ENCODE measurements at places on chromosomes 3 and 15. TPM values are rescaled to one million over a fixed set of nuclear protein-coding genes. Genes with fewer than 3 reads are reported as not detected.

The IL17RE gene
- 7.0 TPM for total RNA-seq

- no peak overlapping the region for H3K27ac ChIP-seq
- H3K36me3 ChIP-seq = no peaks in the 10 kb centered on the region
- DNase-seq = no peak
Measured at GRCh38 chr3:25037049-25037547, 391.0 kb upstream of the RARB start.

DNA sequence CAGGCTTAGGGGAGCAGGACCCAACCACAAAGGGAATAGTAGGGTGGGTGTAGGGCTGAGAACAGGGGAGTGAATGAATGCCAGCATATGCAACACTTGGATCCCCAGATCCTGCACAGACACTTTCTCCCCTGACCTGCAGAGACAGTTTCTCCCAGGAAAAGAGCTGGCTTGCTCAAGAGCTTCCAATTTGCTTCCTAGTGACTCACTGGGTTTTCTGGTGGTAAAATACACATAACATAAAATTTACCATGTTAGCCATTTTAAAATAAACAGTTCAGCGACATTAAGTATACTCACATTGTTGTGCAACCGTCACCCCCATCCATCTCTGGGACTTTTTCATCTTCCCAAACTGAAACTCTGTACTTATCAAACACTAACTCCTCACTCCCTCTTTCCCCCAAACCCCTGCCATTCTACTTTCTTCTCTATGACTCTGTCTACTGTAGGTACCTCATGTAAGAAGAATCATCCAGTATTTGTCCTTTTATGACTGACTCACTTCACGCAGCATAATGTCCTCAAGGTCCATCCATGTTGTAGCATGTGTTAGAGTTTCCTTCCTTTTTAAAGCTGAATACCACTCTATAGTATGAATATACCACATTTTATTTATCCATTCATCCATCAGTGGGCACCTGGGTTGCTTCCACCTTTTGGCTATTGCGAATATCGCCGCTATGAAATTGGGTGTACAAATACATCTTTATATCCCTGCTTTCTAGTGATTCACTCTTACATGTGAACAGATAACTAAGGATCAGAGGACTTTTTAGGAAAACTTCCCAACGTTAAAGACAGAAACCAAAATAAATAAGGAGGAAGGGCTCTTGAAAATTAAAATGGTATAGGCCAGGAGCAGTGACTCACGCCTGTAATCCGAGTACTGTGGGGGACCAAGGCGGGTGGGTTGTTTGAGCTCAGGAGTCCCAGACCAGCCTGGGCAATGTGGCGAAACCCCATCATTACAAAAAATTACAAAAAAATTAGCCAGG lies 95.6 kb upstream of the TJP1 start:
- H3K27me3 ChIP-seq = no peaks in the 10 kb centered on the region
- H3K4me1 ChIP-seq = no peaks in the 10 kb centered on the region
- no peak for DNase-seq
- no peaks in the 10 kb centered on the region for H3K36me3 ChIP-seq
- H3K4me3 ChIP-seq = no peak overlapping the region

The DNAJA4 gene
- 3.0 TPM for total RNA-seq

GRCh38 chr3:189570916-189571315 lies 60.3 kb upstream of the TP63 start:
- DNase-seq = no peak
- H3K4me3 ChIP-seq = no peak overlapping the region
- H3K36me3 ChIP-seq = no peaks in the 10 kb centered on the region
- H3K27me3 ChIP-seq = no peaks in the 10 kb centered on the region

GRCh38 chr3:2098398-2099027 lies at the start of gene CNTN4:
CNTN4 (plus strand) TSS chr3:2098866.
- H3K27ac ChIP-seq = no peak within 1 kb of the TSS
- H3K4me3 ChIP-seq = peak within 1 kb of the TSS; percentile 56
- H3K36me3 ChIP-seq = no peaks in the 10 kb centered on the region

- no peaks in the 10 kb centered on the region for H3K36me3 ChIP-seq
- H3K27me3 ChIP-seq = no peaks in the 10 kb centered on the region
- no peak overlapping the region for H3K27ac ChIP-seq
- H3K4me3 ChIP-seq = no peak overlapping the region
Measured at GRCh38 chr3:11198070-11198469, 43.8 kb downstream of the HRH1 start.

The SELENOT gene
- 47.3 TPM for total RNA-seq

DNA sequence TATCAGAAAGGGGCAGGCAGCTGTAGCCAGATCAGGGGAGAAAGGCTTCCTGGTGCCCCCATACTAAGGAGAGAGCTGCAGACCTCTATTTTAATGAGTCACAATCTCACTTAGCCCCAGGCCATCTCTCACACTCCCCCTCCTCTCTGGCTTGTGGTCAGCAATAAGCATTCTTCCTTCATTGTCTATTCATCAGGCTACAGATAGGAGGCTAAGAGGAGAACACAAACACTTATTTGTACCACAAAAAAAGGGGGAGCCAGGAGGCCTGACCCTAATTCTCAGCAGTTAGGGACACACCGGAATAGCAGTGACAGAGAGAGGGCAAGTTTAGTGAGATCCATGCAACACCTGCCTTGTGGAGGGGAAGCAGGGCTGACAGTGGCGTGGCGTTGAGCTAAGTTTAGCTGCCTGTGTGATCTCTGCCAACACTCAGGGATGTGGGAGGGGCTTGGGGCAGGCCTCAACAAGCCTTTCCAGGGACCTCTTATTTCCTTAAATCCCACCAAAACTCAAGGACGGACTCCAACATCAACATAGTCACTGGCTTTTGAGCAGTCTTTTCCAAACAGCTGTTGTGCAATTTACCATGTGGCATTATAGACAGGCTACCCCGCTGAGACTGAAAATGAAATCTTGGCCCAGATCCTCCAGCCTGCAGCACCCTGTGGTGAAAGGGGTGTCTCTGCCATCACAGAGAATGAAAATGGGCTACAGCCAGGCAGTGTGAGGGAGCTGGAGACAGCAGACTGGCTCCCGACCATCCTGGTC lies 191.9 kb upstream of the TSC22D2 start:
- no peaks in the 10 kb centered on the region for H3K27me3 ChIP-seq
- H3K4me3 ChIP-seq = no peak overlapping the region
- no peak for DNase-seq

The RARRES1 gene
- 6.3 TPM for total RNA-seq

Measured in pancreas (tissue), 10 donors.